ENCODE measurements at places on chromosomes 7 and 10.

DNA sequence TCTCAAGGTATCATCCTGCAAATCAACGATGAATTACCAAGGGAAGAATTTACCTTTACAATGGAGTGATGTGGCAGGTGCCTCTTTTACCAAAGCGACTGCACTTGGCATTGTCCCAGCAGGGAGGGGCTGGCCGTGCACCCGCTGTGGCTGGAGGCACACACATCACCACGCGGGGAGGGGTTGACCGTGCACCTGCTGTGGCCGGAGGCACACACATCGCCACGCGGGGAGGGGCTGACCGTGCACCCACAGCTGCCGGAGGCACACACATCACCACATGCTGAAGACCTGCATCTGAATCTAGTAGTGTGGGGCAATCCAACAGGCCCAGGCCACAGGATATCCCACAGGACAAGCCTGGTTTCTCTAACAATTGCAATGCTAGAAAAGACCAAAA lies 493.5 kb downstream of the DNAJB6 start:
- DNase-seq = no peak

GRCh38 chr10:85604884-85605283 lies 761.7 kb downstream of the GRID1 start:
- no peak for DNase-seq

- no peak for DNase-seq
Measured at GRCh38 chr10:29317027-29317420, 28.2 kb downstream of the LYZL1 start.

DNA sequence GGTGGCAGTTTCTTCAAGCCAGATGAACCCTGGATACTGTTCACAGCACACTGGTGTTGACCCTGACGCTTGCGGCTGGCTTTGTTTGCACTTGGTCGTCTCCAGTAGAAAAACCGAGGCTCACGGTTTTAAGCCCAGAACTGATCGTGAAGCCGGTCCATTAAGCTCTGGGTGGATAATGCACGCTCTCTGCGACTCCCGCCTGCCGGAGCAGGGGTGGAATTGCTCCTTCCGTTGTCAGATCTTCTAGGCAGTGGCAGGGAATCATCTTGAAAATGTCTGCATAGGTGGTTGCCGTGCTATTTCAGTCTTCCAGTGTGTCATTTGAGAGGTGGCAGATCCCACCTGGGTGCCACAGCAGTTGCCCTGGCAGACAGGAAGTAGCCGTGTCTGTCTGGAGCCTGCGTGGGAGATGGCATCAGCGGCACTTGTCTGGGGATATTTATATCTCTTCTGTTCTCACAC lies 35.9 kb upstream of the AP5Z1 start:
- DNase-seq = peak; percentile 52

DNA sequence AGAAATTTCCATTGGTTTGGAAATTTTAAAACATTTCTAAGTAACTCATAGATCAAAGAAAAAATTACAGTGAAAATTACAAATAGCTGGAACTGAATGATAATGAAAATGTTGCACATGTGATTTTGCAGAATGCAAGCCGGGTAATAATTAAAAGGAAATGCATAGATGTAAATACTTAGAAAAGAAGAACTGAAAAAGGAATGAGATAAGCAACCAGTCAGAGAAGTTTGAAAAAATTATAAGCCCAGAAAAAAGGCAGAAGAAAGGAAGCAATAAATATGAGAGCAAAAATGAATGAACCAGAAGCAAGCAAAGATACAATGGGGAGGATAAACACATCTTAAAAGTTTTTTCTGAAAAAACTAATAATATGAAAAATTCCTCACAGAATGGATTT lies 3.2 kb upstream of the TMEM273 start:
- no peak for DNase-seq

- DNase-seq = no peak
Measured at GRCh38 chr10:72567889-72568640, 57.8 kb downstream of the MICU1 start.

GRCh38 chr10:2984682-2985081 lies 82.7 kb upstream of the PFKP start:
- DNase-seq = no peak

- no peak for DNase-seq
Measured at GRCh38 chr7:22633286-22633953, 93.6 kb upstream of the IL6 start.

GRCh38 chr10:130983749-130984148 lies 327.8 kb downstream of the TCERG1L start:
- no peak for DNase-seq

DNA sequence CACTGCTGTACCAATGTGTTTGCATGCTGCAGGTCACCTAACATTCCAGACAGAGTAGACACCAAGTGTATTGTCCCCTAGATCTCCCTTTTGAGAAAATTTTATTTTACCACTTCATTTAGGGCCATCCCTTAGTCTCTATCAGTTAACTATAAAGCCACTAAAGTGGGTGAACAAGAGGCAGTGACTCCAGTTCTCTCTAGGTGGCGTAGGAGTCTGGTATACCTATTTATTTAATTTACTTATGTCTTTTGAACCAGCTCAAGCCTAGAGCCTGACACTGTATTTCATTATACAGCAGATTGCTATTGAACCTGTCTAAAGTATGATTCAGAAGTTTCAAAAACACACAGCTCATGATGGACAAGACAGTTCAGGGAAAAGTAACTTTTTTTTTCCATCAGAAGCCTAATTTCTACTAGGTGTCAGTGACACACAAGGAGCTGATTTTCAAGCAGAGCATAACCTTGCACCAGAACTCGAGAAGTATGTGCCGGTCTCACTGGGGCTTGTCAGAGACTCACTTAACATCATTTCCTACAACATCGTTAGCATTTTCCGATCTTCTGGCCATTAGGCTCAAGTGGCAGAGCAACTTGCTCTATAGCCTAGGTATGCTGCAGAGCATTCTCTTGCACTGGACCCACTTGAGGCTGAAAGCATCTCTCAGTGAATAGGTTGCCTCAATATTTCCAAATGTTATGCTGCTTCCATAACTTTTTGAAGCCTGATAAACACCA lies 175.4 kb downstream of the CDC14C start:
- no peak for DNase-seq

DNA sequence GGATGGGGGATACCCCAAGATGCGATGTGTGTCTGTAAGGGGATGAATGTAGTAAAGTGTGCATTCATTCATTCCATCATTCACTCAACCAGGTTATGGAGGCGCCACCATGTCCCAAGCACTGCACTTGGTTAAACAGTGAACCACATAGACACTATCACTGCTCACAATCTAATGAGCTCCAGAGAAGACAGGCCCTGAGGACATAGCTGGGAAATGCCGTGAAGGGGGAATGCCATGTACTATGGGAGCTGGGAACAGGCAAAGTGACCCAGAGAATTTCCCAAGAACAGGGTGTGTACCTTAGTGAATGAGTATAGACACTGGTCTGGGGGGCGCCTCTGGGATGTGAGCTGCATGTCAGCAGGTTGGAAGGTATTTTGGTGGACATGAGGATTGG lies 44.5 kb upstream of the LBX1 start:
- no peak for DNase-seq

DNA sequence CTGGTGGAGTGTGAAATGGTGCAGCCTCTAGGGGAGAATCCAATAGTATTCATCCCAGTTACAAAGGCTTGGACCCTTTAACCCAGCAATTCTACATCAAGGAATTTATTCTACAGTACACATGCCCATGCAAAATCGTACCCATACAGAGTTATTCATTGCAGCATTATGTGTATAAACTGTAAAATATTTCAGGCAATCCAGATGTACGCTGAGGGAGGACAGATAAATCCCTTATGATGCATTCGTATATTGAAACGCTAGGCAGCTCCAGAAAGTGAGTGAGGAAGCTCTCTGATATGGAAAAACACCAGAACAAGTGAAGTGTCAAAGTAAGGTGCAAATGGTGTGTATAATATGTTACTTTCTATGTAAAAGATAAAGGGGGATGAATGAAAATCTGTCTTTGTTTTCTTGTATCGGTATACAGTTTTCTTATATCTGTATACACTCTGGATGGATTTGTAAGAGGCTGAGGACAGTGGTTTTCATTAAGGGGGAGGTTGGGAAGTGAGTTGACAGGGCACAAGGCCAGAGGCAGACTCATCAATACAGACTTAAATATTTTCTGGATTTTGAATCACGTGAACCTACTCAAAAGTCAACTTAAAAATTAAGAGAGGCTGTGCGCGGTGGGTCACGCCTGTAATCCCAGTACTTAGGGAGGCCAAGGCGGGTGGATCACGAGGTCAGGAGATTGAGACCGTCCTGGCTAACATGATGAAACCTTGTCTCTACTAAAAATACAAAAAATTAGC lies 17.1 kb downstream of the VWA2 start:
- DNase-seq = no peak

DNA sequence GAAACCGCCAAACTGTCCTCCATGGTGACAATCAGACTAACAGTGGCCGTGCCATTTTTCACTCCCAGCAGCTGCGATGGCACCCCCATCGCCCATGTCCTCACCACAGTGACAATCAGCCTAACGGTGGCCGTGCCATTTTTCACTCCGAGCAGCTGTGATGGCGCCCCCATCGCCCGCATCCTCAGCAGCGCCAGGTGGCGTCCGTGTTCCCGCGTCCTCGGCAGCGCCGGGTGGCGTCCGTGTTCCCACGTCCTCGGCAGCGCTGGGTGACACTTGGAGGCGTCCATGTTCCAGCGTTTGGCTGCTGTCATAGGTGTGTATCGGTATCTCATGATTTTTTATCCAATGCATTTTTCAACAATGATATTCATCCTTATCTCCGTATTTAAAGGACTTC lies 267.3 kb downstream of the PTPRN2 start:
- DNase-seq = no peak

DNA sequence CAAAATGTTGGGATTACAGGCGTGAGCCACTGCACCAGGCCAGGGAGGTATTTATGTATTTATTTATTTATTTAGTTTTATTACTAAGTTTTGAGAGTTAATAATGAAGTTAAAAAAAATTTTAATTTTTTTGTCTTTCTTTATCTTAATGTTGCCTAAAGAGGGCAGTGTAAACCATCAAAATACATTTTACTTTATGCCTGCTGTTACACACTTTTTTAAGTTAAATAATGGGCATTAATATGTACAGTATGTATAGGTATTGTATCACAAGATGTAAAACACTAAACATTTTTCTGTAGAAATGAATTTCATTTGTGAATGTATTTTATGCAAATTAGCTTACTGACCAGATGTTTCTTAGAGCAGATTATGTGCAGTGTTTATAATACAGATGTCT lies 129.4 kb downstream of the AASS start:
- no peak for DNase-seq

GRCh38 chr7:1323178-1324027 lies 90.7 kb downstream of the UNCX start:
- DNase-seq = no peak

- no peak for DNase-seq
Measured at GRCh38 chr7:17502213-17503060, 204.0 kb downstream of the AHR start.

- DNase-seq = no peak
Measured at GRCh38 chr10:128660726-128661125, 534.5 kb upstream of the MKI67 start.

DNA sequence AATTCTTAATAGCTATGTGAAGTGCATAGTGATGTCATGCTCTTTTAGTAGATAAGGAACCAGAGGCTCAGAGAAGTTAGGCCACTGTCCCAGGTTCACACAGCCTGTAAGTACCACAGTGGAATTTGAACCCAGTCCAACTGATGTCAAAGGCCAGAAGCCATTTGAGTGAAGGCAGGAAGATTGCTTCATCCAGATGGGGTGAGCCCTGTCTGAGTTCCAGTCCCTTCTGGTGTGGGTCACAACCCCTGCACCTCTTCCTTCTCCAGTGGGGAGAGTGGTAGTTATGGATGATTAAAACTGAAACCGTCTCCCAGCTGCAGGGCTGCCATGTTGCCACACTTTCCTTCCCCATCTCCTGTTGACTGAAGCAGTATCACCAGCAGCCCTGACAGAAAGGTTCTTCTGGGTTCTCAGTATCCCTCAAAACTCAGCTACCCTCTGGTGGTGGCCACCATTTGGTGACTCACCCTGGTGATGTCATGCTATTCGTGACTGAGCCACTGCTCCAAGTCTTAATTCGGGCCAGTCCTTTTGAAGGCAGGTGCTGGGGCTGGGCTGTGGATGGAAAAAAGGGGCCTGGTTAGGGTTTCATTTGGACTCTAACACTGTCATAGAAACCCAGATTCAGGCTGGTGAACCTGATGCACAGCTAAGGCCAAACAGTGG lies 1.5 kb upstream of the C10orf95 start:
- peak; percentile 46 for DNase-seq

DNA sequence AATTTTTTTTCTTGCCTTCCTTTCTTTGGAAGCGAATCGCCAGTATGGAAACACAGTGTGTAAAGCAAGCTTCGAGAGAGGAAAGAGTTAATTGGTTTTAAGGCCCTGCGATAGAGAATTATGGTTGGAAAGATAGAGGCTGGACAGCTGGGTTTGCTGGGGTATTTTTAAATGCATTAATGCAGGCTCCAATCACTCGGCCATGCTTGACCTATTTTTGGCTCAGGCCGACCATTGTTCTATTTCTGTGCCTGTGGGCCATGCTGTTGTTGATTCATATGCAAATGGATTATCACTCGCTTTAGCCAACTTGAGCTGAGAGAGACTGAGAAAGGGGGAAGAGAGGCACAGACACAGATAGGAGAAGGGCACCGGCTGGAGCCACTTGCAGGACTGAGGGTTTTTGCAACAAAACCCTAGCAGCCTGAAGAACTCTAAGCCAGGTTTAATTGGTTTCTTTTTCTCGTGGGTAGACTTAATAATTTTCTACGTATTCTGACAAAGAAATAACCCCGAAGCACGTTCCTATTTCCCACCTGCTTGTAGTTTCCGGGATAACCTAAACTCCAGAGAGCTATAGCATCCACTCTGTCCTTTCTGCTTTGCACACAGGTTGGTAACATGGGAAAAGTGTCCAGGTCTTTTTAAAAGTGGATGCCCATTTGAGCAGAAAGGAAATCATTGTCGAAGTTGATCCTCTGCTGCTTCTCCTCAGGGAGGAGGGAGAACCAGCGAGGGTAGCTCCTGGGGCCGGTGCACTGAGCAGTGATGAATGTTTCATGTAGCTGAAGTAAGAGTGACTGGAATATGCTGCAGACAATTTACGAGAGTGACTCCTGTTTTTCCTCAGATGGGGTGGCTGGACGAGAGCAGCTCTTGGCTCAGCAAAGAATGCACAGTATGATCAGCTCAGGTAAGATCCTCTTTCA lies at the start of gene HDAC9:
Gene HDAC9 (plus strand): TSS at position 338 of the 929 bp plus-strand sequence. CDS start 554 bp downstream, at position 892.
- DNase-seq = no peak

DNA sequence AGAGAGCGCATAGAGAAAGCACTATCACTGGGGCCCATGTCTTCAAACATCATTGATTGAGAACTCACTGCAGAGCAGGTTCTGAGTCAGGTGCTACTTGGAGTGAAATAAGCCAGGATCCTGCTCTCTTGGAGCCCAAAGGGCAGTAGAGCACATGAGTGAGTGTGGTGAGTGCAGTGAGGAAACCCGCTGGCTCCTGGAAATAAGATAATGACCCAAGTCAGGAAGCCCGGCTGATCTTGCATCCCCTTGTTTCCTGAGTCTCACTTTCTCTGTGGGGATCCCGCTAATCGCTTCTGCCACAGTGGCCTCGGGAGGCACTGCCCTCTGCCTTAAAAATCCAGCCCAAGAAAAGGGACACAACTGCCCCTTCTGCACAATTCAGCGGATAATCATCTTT lies 7.1 kb upstream of the FAM107B start:
- no peak for DNase-seq

GRCh38 chr10:92790440-92790839 lies 57.9 kb upstream of the EXOC6 start:
- no peak for DNase-seq

GRCh38 chr10:30736685-30737232 lies 107.2 kb upstream of the LYZL2 start:
- no peak for DNase-seq

Measured in activated CD4-positive, alpha-beta T cell treated with anti-CD3 and anti-CD28 coated beads for 4 hours (primary cell).